Right renal pelvis (tissue), 4 donors: ENCODE measurements at places on chromosomes 11 and 22. TPM values are rescaled to one million over a fixed set of nuclear protein-coding genes. Genes with fewer than 3 reads are reported as not detected.

- DNase-seq: peak; percentile 37
Observed at GRCh38 chr11:125941619-125942611, 3.9 kb upstream of the VSIG10L2 start.

Gene HOATZ
- 0.04 TPM for polyA plus RNA-seq

DNA sequence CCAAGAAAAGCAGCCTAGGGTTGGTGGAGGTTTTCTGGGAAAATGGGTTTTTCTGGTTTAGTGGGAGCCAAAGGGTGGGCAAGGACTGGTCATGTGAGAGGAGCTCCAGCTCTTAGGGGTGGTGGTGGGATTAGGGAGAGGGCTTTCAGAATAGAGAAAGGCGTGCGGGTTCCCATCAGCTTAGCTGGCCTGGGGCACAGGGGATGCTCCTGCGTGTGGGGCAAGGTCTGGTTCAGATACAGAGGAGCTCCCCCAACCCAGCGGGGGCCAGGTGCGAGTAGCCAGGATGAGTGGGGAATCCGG lies 644 bp downstream of the TMEM134 start:
- DNase-seq: no peak

GRCh38 chr22:49764127-49764581 lies 63.5 kb downstream of the BRD1 start:
- no peak for DNase-seq

DNA sequence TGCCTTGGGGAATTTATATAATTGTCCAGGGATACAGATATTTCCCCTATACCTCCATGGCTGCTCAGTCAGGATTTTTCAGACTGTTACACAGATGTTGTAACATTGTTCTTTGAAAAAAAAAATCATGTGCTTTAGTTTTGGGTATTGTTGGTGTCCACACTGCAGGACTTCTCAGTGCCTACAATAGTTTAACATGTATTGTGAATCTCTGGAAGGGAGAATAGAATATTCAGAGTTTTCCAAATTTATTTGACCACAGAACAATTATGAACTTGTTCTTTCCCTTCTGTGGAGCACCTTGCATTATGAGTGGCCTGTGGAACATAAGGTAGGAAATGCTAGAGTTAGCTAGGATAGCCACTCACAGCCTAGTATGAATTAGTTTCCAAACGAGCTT lies 14.5 kb downstream of the CRYBA4 start:
- DNase-seq: no peak

Gene MMP27
- not detected for polyA plus RNA-seq

DNA sequence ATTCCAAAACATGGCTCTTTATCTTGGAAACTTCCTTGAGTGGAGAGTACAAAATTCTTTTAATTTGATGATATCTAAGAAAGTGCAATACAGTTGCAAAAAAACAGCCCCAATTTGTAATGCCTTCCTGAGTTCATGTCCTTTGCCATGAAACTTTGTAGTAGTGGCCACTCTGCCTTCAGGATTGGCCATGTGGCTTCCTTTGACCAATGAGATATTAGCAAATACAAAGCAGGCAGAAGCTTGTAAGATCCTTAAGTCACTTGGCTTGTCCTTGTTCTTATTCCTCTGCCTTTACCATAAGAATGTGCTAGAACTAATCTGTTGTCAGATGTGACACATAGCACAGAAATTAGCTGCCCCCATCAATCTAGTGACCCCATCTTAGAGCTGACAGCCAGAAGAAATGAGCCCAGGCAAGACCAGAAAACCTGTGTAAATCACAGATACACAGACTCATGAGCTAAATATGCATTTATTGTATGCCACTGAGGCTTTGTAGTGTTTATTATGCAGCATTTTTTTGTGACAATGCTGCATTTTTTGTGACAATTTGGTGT lies 29.8 kb upstream of the BLID start:
- no peak for DNase-seq

DNA sequence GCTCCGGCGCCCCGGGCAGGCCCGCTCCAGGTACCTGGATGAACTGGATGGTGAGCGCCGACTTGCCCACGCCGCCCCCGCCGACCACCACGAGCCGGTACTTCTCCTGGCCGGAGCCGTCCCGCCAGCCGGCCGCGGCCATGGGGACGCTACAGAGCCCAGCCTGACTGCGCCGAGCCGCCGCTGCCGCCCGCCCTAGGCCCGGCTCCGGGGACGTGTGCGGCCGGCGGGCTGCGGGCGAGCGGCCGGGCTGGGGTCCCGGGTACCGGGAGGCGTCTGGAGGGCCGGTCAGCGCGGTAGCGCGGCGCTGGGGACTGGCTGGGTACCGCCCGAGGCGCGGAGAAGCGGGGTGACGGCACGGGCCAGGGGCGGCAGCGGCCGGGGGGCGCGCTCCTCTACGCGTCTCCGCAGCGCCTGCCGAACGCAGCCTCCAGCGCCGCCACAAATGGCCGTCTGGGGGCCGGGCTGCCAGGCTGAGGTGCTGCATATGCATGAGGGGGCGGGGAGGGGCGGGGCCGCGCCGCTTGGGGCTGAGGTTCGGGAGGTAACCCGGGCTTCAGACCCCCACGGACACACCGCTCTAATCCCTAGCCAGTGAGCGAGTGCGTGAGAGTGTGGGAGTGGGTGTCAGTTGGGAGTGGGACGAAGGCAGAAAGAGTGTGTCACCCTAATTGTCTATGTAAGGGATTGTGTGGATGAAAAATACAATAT lies at the start of gene RRAS2:
Gene RRAS2, minus strand, starts transcription at position 455 of the 711 bp plus-strand sequence. Its CDS starts 313 bp downstream, at position 142.
- DNase-seq: peak; percentile 68

DNA sequence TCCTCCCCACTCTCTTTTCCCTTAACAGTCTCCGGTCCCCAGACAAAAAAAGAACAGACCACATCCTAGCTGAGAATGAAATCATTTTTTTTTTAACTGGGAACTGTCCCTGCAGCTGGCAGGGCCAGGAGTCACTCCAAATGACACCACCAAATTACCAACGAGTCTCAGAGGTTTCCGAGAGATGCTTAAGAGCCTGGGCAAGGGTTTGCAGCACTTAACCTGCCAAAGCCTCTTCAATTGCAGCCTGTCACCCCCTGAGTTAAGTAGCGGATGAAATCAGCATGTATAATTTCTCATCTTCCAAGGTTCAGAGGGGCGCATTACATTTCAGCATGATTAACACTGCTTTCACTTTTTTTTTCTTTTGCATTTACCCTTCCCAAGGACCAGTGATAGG lies 71.8 kb downstream of the TENM4 start:
- no peak for DNase-seq

Gene DMC1
- 4.1 TPM for polyA plus RNA-seq

DNA sequence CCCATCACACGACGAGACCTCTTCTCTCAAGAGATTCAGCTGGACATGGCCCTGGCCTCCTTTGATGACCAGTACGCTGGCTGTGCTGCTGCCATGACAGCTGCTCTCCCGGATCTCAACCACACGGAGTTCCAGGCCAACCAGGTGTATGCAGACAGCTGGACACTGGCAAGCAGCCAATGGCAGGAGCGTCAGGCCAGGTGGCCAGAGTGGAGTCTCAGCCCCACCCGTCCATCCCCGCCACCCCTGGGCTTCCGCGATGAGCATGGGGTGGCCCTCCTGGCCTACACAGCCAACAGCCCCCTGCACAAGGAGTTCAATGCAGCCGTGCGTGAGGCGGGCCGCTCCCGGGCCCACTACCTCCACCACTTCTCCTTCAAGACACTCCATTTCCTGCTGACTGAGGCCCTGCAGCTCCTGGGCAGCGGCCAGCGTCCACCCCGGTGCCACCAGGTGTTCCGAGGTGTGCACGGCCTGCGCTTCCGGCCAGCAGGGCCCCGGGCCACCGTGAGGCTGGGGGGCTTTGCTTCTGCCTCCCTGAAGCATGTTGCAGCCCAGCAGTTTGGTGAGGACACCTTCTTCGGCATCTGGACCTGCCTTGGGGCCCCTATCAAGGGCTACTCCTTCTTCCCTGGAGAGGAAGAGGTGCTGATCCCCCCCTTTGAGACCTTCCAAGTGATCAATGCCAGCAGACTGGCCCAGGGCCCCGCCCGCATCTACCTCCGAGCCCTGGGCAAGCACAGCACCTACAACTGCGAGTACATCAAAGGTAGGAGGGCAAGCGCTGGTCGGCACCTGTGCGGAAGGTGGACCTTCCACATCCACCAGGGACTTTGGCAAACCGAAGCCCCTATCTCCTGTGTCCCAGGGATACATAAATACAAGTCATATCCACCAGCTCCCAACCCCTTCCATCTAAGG lies 11.3 kb downstream of the CHRNA10 start:
- no peak for DNase-seq

Gene TMEM134
- 52.3 TPM for polyA plus RNA-seq

- DNase-seq: no peak
Observed at GRCh38 chr11:128733440-128734102, 39.7 kb downstream of the FLI1 start.

DNA sequence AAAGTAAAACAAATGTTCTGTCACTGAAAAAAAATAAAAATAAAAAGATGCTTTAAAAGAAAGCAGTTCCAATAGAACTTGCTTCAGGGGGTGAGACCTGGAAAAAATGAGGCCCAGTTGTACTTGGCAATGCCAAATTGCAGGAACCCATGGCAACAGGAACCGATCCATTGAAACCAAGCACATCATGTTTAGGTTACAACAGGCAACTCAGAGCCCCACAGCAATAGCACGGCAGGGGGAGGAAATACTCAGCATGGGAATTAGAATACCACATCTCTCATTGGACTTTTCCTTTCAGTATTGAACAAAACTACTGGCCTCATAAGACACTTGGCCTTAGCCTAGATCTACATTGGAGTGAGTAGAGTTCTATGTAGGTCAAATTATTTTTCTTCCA lies 84.3 kb downstream of the MSANTD4 start:
- no peak for DNase-seq

Gene MOGAT2
- polyA plus RNA-seq: 1.7 TPM

DNA sequence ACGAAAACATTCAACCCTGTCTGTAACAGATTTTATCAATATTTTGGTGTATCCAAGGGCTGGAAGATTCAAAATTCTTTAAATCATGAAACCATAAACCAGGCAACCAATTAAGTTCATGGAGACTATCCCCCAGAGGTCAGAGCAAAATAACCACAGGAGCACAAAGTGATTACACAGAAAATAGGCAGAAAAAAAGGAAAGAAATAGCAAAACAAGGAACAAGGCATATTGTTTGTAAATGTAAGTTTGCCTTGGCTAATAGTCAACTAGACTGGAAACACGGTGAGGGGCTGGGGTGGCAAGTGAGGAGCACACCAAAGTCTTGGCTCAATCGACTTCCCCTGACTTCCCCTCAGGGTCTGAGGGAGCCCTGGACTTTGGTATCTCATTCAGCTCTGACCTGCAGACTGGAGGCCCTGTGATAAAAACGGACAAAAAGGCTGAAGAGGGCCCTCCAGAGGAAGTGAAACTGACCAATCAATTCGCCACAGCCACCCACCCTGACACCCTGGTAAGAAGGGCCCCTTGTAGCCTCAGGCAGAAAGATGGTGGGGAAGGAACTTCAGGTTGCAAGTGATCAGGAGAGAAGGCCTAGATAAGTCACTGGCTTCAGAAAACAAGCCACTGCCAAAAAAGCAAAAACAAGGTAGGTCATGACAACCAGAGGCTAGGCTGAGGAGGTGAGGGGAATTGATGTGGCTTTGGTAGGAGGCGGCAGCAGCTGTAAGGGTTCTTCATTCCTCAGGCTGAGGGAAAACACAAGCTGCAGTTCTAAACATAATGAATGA lies 1.8 kb downstream of the SIK3 start:
- no peak for DNase-seq

Gene MPEG1
- polyA plus RNA-seq: 11.1 TPM
